CD4-positive, alpha-beta T cell (primary cell): ENCODE measurements at places on chromosomes 5 and 9.

GRCh38 chr5:27093279-27093678, 54.9 kb upstream of the CDH9 start:
- DNase-seq = no peak

- DNase-seq = no peak
Observed at GRCh38 chr5:163436515-163436914, 880 bp upstream of the CCNG1 start.

GRCh38 chr5:82551192-82551591, 273.0 kb upstream of the RPS23 start:
- DNase-seq = no peak

- DNase-seq = no peak
Observed at GRCh38 chr5:62143268-62144229, 162.5 kb upstream of the KIF2A start.

GRCh38 chr9:115250621-115251032, 132.7 kb upstream of the TNC start:
- no peak for DNase-seq

GRCh38 chr9:89153232-89154017, 25.2 kb downstream of the SHC3 start:
- DNase-seq = peak; percentile 2
